NCI-H524 (cell line): ENCODE measurements at places on chromosomes 13 and 19.

- peak; percentile 89 for DNase-seq
Observed at GRCh38 chr13:21458813-21459701, at the start of gene ZDHHC20. Gene ZDHHC20 (minus strand): TSS chr13:21459303. CDS start chr13:21459171, 132 bp downstream.

- DNase-seq = no peak
Observed at GRCh38 chr19:58261968-58262921, 16.5 kb upstream of the ZNF8 start.

DNA sequence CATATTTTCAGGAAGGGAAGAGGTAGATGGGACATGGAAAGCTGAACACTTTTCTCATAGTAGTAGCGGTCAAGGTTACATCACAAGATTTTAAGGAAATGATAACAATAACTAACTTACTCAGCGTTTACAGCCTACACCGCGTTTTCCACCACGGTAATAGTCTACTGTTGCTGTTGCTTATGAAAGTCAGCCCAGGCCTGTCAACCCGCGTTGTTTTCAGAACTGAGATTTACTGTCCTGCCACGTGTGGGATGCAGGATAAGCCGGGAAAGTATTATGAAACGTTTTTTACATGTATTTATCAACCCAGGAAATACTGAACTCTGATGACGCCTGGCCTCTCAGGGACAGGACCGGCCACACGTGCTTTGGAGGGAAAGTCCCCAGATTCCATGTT, 36.0 kb upstream of the LAMP1 start:
- no peak for DNase-seq

GRCh38 chr19:15905026-15905425, 7.2 kb upstream of the CYP4F2 start:
- DNase-seq = no peak

DNA sequence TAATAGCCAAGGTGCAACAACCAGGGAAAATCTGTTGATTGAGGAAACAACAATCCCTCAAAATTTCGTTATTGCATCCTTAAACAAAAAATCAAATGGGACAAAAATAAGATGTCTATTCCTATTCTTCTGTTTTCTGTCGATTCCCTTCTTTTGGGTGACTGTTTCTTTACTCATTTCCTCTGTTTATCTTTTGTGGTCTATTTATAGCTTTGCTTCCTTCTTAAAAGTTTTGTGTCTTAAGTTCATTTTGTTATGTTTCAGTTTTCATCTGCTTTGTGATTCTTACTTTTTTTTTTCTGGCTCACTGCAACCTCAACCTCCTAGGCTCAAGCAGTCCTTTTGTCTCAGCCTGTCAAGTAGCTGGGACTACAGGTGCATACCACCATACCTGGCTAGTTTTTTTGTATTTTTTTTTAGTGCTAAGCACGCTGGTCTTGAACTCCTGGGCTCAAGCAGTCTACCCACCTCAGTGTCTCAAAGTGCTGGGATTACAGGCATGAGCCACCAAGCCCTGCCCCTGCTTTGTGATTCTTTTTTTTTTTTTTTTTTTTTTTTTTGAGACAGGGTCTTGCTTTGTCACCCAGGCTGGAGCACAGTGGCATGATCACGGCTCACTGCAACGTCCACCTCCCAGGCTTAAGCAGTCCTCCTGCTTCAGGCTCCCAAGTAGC, 10.4 kb downstream of the ZNF146 start:
- DNase-seq = no peak

DNA sequence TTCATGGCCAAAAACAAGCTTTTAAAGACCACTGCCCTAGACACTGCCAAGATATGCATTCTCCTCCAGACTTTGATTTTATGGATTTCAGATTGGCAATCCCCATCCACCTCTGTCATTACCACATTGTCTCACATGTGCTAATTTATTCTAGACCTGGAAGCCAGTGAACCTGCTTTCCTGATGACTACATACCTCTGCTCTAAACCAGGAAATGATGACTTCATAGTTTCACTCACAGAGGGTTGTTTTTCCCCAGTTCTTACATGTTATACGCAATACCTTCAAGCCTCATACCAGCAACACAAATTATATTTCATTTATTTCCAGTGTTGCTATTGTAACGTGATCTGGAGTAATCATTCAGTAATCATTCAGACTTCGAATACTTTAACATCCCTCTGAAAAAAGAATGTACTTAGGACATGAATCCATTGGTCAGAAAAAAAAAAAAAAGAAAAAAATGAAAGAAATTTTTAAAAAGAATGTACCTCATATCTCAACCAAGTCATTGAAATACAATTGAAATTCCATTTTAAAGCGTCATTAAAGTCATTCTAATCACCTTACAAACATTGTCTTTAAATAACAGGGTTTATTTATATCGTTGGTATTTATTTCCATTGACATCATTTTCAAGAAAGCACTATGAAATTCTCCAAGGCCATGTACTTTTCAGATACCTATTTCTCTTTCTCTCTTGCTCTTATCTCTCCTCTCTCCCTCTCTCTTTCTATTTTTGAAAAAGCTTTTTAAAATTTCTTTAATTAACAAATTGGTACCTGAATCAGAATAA, 33.4 kb upstream of the KLF5 start:
- no peak for DNase-seq

GRCh38 chr19:6213266-6213595, 66.5 kb downstream of the MLLT1 start:
- no peak for DNase-seq

- no peak for DNase-seq
Observed at GRCh38 chr19:38918526-38918925, 6.5 kb upstream of the CCER2 start.
